ENCODE measurements at places on chromosomes 5 and 9.

- DNase-seq: no peak
These were observed 165.3 kb downstream of the PAX5 start for GRCh38 chr9:36868586-36869282.

DNA sequence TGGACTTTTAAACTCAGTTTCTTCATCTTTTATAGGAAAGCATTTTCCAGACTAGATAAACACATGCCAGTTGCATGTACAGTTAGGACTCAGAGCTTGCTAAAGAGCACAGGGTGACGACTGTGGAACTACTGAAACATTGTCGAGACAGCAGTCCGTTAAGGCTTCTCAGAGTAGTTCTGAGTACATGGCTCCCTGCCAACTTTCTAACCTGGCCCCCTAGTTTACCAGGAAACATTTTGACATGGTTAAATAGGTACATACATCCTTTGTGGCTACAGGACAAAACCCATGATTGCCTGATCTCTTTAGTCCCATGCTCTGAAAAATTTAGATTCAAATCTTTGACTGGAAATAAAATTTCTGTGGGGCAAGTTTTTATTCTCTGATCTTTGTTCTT, 129.7 kb downstream of the SLF1 start:
- DNase-seq: no peak

- no peak for DNase-seq
These were observed 81.1 kb downstream of the PJA2 start for GRCh38 chr5:109328626-109329025.

DNA sequence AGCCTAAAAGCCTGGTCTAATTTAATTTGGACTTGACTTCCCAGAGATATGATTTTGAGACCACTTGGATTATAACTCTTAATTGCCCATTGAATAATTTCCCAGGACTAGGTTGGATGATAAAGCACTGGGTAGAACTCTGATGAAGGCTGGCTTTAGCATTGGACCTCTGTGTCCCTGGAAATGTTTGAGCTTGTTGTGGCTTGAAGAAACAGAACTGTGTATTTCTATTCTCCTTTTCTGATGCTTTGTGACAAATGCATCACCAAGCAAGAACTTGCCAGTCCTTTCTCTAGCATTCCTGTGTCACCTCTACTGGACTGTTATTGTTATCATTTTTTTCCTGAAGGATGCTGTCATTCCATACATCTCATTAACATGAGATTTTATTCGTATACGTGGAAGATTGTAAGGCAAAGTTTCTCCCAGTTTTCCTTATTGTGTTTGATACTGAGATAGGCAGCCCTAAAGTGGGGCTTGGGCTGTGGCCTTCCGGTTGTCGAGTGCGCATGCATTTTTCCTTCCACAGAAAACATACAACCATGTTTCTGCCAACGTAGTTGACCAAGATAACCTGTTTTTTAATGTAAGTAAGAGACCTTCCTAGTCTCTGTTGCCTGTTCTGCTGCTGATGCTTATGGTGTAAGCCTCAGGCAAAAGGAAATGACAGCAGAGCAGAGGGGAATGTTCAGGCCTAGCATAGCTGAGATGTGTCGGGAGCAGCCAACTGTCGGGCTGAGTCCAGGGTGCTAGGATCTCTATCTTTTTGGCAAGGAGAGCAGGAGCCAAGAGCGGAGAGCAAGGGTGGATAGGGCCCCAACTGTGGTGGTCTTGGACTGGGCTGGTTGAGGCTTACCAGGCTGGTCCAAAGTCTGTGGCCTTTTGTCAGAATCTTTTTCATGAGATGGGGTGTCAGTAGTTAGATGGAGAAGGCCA, 2.3 kb downstream of the NTRK2 start:
- no peak for DNase-seq

DNA sequence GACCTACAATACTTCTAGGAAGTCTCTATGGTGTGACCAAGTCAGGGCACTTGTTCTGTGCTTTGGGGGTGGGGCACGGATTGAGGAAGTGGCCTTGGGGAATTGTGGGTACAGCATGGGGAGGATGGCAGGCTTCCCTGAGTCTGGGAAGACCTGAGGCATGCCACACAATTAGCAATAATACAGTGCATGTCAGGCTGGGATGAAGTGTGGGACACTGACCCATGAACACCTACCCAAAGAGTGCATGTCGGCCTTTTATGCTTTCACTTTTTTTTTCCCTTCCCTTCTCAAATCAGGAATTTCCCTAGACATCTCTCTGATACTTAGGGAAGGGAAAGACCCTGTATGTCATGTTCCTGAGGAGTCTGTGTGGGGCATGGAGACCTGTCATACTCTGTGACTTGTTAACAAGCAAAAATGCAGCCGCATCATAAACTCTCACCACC, 146.4 kb downstream of the PALM2AKAP2 start:
- DNase-seq: no peak

DNA sequence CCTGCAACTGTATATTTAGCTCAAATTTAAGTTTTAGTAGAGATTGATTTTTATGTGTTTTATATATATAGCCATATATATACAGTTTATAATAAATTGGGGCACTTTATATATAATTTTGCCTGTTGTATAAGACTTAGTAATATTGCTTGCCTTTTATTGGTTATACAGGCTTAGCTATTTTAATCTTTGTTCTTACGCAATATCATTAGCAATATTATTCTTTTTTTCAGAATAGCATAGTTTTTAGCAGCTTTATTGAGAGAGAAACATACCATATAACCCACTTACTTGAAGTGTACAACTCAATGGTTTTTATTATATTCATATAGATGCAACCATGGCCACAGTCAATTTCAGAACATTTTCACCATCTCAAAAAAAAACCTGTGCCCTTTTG, 28.0 kb downstream of the CDO1 start:
- no peak for DNase-seq

- no peak for DNase-seq
These were observed 7.7 kb downstream of the FBP1 start for GRCh38 chr9:94631599-94631998.

- DNase-seq: no peak
These were observed 8.8 kb downstream of the SLC27A4 start for GRCh38 chr9:128349125-128349524.

All from KG1 (cell line).